ENCODE measurements at places on chromosomes 4 and X. TPM values are rescaled to one million over a fixed set of nuclear protein-coding genes. Genes with fewer than 3 reads are reported as not detected.

The PPEF1 gene
- total RNA-seq = 0.13 TPM

The SOWAHB gene
- total RNA-seq = 0.81 TPM

The CSAG3 gene
- total RNA-seq = not detected

The PPP1R3F gene
- 9.5 TPM for total RNA-seq

The PABPC1L2A gene
- not detected for total RNA-seq

The TEC gene
- 0.33 TPM for total RNA-seq

The FGF16 gene
- total RNA-seq = 0.13 TPM

The MAGEA11 gene
- total RNA-seq = not detected

Measured in mesangial cell (primary cell).